ENCODE measurements at places on chromosomes 4 and X.

DNA sequence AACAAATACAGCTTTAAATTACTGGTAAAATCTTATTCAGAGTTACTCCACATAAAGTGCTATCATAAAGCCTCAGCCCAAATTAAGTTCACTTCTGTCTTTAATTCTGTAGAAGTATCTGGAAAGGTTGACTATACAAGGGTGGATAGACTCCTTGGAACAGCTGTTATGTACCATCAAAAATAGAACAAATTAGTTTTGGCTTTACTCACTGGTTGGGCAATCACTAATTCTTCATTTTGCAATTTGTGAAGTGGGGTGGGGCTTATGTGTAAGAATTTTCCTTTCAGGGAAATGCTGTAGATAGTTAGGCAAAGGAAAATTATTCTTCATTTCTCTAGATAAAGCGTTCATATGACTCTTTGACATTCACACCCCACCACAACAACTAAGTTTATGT, 7.8 kb downstream of the DIAPH2 start:
- no peak for DNase-seq

- no peak for DNase-seq
Measured at GRCh38 chr4:57364255-57364654, 254.1 kb upstream of the IGFBP7 start.

GRCh38 chr4:175371091-175371490, 441.0 kb downstream of the GPM6A start:
- no peak for DNase-seq

- DNase-seq, result no peak
Measured at GRCh38 chr4:6571608-6572007, 3.4 kb upstream of the MAN2B2 start.

DNA sequence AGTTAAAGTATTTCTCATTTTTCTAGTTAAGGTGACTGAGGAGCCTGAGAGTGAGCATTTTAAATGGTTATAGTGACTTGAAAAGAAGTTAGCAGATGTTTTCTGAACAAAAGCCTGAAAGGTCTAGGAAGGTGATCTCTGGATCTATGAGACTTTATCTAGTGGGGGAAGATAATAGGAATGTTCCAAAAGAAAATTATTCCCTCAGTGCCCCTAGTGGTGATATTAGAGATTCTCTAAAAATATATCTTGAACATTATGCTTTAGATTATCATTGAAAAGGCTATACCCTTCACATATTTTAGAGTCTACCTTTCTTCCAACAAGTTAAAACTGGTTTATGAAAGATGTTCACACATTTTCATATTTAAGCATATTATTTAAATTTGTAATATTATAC, 69.0 kb upstream of the SPANXN1 start:
- DNase-seq, result no peak

- no peak for DNase-seq
Measured at GRCh38 chrX:124346117-124346876, at the start of gene SH2D1A. Gene SH2D1A, plus strand, starts transcription at chrX:124346563. Its CDS starts 80 bp downstream, at chrX:124346643.

DNA sequence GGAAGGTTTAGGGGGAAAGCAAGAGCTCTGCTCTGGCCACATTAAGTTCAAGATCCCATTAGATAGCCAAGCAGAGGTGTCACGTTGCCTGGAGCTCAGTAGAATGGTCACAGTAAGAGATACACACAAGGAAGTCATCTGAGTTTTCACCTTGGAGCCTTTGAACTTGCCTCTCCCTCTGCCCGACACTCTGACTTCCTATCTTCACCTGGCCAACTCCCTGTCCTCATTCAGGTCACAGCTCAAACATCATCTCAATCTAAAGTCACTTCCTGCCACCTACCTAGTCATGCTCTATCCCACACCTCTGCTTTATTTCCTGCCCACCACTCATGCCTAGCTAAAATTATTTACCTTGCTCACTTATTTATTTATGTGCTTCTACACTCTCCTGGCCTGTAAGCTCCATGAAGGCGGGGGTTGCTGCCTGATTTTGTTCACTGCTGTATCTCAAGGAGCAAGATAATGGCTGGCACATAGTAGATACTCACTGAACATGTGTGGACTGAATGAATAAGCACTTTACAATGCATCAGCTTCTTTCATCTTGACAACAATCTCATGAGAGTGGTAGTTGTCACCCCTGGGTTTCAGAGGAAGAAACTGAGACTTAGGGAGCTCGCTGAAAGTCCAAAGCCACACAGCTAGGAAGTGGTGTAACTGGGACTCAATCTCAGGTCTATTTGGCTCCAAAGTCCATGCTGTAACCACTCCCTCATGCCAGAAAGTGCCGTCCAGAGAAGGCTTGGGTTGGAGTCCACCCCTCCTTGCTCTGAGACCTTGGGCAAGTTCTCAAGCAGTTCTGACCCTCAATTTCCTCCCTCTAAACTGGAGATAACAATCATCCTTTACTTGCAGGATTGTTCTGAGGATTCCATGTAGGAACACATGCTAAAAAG, 40.3 kb downstream of the EFNB1 start:
- DNase-seq, result no peak

DNA sequence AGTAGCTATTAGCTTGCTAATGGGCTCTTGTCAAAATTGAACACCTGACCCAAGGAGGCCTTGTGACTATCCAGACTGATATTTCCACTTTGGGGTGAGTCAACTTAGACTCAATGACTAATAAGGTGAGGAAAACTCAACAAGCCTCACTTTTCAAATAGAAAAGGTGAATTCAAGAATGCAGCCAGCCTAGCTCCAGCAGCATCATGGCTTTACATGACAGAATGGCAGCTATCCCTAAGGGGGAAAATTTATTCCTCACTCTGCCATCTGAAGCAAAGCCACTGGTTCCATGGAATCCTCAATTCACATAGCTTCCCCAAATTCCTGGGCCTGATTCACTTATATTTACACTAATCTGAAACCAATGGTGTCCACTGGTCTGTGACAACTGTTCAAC, 29.1 kb upstream of the RAB9B start:
- no peak for DNase-seq

Measured in NCI-H1105 treated with DMSO at 0.1 percent for 48 hours (cell line).